ENCODE measurements at places on chromosomes 1 and 21.
A peak's percentile ranks its signal among the peaks of the same experiment; 100 is the strongest.

- no peaks in the 10 kb centered on the region for H3K27me3 ChIP-seq
- no peak overlapping the region for H3K4me3 ChIP-seq
- peaks cover 7% of the 10 kb centered on the region for H3K4me1 ChIP-seq
- no peak overlapping the region for H3K27ac ChIP-seq
Observed at GRCh38 chr21:42142627-42143026, 71.5 kb downstream of the UMODL1 start.

DNA sequence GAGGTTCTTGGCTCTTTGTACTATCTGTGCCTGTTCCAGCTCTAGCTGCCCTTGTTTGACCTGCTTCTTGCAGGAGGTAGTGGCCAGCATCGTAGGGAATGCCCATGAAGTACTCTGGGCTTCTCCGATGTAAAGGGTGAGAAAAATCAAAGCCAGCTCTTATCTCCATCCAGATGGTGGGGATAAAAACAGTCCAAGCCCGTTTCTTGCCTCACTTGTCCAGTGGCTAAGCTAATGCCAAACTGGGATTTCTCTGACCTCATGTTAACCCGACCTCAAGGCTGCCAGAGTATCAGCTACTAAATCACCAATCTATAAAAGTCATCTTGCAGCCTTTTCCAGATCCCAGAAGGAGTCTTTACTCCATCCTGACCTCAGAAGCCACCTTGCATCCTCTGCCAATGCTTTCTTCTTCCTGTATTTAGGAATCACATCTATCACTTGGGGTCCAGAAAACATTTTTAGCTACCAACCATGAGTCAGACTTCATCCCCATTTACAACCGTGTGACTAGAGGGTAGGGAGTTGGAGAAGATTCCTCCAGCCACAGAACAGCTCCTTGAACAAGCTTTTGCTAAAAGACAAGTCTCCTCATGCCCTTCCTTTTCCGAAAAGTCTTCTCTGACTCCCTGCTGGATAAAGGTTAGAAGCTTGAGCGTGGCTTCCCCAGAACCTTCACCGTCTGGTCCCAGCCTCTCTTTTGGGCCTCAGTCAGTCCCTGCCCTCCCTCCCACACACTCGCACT, 35.9 kb downstream of the KCNC4 start:
- H3K27me3 ChIP-seq = no peaks in the 10 kb centered on the region
- H3K36me3 ChIP-seq = no peaks in the 10 kb centered on the region
- no peak overlapping the region for H3K27ac ChIP-seq
- no peak overlapping the region for H3K4me3 ChIP-seq
- peaks cover 5% of the 10 kb centered on the region for H3K4me1 ChIP-seq

GRCh38 chr1:118862755-118863154, 125.4 kb downstream of the TBX15 start:
- H3K36me3 ChIP-seq = no peaks in the 10 kb centered on the region
- no peak overlapping the region for H3K27ac ChIP-seq
- H3K4me3 ChIP-seq = no peak overlapping the region
- H3K4me1 ChIP-seq = no peaks in the 10 kb centered on the region
- no peak for DNase-seq
- no peaks in the 10 kb centered on the region for H3K27me3 ChIP-seq

DNA sequence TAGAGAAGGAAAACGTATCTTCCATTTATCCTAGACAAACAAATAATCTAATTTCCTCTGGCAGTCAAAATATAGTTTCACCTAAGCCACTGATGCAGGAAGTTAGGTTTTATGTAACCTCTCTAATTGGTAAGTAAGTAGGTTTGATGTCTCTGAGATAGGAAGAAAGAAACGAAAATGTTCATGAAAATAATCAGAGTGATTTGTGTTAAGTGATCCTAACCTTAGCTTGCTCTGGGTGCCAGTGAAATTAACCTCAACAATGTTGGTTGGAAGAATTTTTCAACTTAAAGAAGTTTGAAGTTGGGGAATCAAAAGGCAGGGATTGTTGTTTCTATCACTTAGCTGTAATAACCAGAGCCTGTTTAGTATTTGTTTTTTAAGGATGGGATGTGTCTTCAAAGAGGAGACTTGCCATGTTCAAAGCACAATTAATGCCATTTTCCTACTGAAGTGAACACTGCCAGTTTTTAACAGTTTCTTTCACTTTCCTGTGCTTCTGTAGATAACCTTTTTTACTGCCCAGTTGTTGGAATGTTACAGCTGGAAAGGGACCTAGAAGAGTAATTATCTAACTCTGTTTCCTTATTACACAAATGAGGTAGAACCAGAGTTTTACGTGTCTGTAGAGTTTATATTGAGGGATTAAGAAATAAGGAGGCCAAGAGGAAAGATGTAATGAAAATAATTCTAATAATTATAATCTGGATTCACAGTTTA, 18.4 kb downstream of the HIPK1 start:
- no peaks in the 10 kb centered on the region for H3K27me3 ChIP-seq
- DNase-seq = no peak
- peaks cover 8% of the 10 kb centered on the region for H3K36me3 ChIP-seq
- peak overlapping the region; percentile 24 for H3K4me3 ChIP-seq
- H3K27ac ChIP-seq = peak overlapping the region; percentile 77

GRCh38 chr21:35179990-35180540, 131.0 kb upstream of the RUNX1 start:
- H3K27ac ChIP-seq = no peak overlapping the region
- no peak for DNase-seq
- no peaks in the 10 kb centered on the region for H3K36me3 ChIP-seq
- H3K4me1 ChIP-seq = no peaks in the 10 kb centered on the region
- H3K27me3 ChIP-seq = no peaks in the 10 kb centered on the region

GRCh38 chr1:25695090-25695770, 78.6 kb downstream of the MAN1C1 start:
- H3K4me3 ChIP-seq = no peak overlapping the region
- H3K4me1 ChIP-seq = peaks cover 48% of the 10 kb centered on the region
- DNase-seq = no peak
- no peak overlapping the region for H3K27ac ChIP-seq
- H3K36me3 ChIP-seq = peaks cover 7% of the 10 kb centered on the region
- H3K27me3 ChIP-seq = no peaks in the 10 kb centered on the region

- no peaks in the 10 kb centered on the region for H3K36me3 ChIP-seq
- peaks cover 11% of the 10 kb centered on the region for H3K4me1 ChIP-seq
- no peak overlapping the region for H3K27ac ChIP-seq
- no peak overlapping the region for H3K4me3 ChIP-seq
Observed at GRCh38 chr21:26148840-26149354, 21.7 kb downstream of the APP start.

- no peaks in the 10 kb centered on the region for H3K4me1 ChIP-seq
- H3K36me3 ChIP-seq = no peaks in the 10 kb centered on the region
- no peak for DNase-seq
Observed at GRCh38 chr1:67850151-67850551, 16.9 kb upstream of the GNG12 start.

DNA sequence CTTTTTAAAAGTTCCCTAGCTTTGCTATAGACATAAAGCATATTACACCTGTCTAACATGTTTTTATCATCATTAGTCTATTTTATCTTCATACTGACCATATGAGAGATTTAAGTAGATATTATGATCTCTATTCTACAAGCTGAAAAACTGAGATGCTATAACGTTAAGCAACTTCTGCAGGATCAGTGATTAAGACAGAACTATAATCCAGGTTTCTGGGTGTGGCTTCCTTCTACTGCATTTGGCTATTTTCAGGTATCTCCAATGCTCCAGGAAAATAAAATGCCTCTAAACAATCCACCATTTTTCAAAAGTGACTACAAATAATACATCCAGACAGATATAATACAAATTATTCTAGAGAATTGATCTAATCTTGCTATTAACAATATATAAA, 53.4 kb downstream of the RGS2 start:
- no peak for DNase-seq
- H3K4me3 ChIP-seq = no peak overlapping the region
- no peaks in the 10 kb centered on the region for H3K36me3 ChIP-seq
- H3K27me3 ChIP-seq = no peaks in the 10 kb centered on the region
- no peaks in the 10 kb centered on the region for H3K4me1 ChIP-seq

DNA sequence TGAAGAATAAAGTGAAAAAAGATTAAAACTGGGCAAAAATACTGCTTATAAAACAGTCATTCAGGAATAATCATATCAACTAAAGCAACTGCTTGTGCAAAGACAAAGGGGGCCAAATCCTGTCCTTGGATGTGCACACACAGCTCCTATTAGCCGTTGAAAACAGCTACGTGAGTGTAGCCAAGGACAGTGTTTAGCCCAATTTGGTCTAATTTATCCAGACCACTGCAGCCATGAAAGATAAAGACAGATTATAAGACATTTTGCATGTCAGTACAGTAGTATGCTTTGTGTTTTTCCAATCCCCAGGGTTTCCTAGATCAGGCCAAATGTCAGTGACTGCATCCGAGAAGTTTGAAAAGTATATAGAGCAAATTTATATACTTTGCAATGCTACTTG, 146.3 kb upstream of the PKN2 start:
- no peak overlapping the region for H3K27ac ChIP-seq
- no peaks in the 10 kb centered on the region for H3K27me3 ChIP-seq
- no peak for DNase-seq
- H3K4me1 ChIP-seq = no peaks in the 10 kb centered on the region
- no peaks in the 10 kb centered on the region for H3K36me3 ChIP-seq
- no peak overlapping the region for H3K4me3 ChIP-seq
